ENCODE measurements at places on chromosomes 16 and 17. TPM values are rescaled to one million over a fixed set of nuclear protein-coding genes. Genes with fewer than 3 reads are reported as not detected.

DNA sequence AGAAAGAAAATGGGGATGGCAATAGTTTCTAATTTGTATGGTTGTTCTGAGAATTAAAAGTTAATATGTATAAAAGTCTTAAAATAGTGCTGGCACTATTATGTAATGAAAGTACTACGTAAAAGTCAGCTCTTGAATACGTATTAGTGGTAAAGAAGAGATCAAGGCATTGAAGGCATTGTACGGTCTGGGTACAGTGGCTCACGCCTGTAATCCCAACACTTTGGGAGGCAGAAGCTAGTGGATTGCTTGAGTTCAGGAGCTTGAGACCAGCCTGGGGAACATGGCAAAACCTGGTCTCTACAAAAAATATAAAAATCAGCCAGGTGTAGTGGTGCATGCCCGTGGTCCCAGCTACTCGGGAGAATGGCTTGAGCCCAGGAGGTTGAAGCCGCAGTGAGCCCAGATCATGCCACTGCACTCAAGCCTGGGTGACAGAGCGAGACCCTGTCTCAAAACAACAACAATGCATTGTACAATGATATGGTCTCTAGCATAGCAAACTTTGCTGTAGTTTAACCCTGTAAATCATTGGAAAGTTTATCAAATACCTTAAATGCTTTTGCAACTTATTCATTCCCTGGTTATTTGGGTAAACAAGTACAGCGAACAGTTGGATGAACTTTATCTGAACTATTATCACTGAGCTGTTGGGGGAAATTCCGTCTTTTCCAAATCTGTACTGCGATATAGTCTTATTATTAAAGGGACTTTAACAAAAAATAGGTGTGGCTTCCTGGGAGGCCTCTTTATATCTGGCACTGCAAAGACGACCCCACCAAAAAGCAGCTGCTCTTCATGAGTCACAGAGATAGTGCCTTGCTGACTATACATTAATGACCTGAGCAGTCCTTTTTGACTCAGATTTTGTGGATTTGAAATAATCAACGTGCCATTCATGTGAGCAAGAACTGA is 73.6 kb downstream of the GPRC5B start:
- no peak for DNase-seq

- DNase-seq: no peak
Observed at GRCh38 chr16:62102588-62102987, 66.3 kb upstream of the CDH8 start.

DCTPP1 gene
- total RNA-seq: 98.4 TPM

GRCh38 chr17:82243648-82244412 is 15.0 kb downstream of the SLC16A3 start:
- no peak for DNase-seq

KRT33A gene
- not detected for total RNA-seq

GRCh38 chr16:21194771-21195301 is 16.5 kb downstream of the ZP2 start:
- DNase-seq: no peak

CDR2L gene
- 0.59 TPM for total RNA-seq

ZPBP2 gene
- total RNA-seq: not detected

DNA sequence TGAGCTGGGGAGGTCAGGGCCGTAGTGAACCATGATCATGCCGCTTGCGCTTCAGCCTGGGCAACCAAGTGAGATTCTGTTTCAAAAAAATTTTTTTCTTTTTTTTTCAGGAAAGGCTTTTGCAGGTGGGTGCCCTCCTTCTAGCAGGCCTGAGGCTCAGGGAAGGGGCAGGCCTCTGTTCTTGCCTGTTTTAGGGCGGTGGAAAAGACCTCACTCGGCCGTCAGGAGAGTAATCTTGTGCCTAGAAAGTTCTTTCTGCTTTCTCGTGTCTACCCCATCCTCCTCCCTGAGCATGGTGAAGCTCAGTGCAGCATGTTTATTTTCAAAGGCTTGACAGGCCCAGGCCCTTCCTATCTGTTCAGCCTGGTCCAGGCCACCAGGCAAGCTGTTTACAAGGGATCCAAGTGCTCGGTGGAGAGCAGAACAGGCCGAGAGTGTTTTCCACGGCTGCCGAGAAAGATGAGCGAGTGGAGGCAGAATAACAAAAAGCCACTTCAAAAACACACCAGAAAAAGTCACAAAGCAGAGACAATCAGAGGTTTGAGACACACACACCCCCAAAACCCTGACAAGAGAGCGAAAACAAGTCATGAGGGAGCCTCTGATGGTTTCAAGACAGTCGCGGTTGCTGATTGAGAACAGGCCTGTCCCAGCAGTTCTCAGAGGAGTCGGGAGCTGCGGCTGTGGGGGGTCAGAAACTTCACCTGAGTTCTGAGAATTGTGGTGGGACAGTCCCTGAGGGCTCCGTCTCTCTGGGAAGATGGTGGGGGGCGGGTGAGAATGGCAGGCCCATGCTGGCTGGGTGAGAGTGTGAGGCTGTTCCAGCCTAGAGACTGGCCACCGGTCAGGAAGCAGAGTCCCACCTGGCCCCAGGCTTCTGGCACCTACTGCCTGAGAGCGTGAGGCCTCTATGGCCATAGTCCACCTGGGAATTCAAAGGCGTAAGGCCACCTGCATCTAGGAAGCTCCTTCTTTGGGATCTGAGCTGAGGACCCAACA is 37.5 kb upstream of the CCR7 start:
- peak; percentile 92 for DNase-seq

DNA sequence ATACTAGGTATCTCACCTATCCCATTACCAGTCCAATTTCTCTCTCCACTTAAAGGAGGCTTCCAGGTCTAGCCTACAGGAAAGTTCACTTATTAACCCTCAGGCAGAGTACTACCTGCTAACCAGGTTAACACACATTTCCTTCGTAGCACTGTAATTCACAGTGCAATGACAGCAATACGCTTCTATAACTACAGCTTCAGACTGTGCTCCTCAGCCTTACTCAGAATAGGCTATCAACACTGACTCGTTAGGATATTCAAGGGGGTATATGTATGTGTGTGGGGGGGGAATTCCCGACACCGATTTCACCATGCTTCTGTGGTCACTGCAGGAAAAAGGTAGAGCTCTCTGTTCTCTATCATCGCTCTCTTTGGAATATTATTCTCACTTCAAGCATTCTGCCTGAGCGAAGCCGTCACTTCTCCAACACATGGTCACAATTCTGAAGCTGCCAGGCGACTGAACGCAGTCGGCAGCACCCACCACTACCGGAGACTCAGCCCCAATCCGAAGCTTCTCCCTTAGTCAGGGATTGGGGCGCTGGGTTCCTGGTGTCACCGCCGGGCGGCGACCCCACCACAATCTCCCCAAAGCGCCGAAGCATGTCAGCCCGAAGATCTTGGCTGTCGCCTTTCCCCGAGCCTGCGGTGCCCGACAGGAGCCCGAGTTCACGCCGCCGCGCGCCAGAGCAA is 618 bp downstream of the GGA3 start:
- DNase-seq: peak; percentile 69

GRCh38 chr16:30998852-30999761 is 11.3 kb downstream of the STX1B start:
- no peak for DNase-seq

GRCh38 chr16:26911436-26911835 is 155.3 kb upstream of the C16orf82 start:
- no peak for DNase-seq

GRCh38 chr16:4660454-4661007 is 32.8 kb upstream of the NUDT16L1 start:
- peak; percentile 97 for DNase-seq

DNA sequence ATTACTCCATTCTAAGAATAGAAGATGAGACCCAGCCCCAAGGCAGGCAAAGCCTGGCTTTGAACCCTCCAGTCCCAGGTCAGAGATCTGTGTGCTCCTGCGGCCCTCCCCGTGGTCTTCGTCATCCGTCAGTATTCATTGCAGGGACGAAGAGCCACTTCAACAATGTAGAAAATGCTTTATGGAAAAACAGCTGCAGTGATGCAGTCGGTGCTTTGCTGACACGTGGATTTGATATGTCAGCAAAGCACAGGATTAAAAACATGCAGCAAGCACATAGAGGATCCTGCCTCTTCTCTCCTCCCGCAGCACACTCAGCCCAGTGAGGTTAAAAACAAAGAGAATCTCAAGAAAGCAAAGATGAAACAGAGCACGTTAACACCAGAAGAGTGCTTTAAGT is 117.1 kb upstream of the AXIN2 start:
- DNase-seq: no peak

- no peak for DNase-seq
Observed at GRCh38 chr16:5042574-5043171, 8.9 kb upstream of the NAGPA start.

NPTX1 gene
- total RNA-seq: 5.1 TPM

GRCh38 chr16:86959091-86959651 is 358.0 kb downstream of the C16orf95 start:
- DNase-seq: no peak

WFIKKN2 gene
- not detected for total RNA-seq

DNA sequence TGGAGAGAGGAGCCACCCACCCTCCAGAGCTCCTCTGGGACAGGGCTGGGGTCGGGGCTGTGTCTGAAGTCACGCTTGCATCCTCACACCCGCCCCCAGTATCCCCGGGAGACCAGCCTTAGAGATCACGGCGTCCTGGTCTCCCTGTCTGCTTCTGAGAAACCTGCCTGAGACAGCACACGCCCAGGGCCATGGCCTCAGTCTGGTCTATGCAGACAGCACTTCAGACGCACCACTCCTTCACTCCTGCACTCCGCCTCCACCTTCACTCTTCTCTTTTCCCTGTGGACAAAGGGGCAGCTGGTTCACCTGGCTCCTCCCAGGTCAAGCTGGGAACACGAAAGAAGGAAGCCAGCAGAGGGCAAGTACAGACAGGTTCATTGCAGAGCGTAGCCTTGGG is 248.0 kb upstream of the GSE1 start:
- no peak for DNase-seq

DNA sequence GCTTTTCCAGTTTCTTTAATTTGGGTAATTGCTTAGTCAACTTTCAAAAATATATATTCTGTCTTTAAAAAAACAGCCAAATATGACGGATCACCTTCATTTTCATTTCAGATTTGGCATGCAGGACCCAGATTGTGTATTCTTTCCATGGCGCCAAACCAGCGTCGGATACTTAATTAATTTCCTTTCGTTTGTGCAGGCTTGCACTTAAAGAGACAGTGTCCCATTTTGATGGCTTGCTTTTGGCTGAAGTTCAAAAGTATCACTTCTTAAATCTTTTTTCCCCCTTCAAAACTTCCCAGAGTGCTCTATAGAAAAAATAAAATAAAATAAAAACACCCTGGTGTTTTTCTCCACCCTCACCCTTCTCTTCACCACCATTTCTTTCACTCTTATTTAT is 394.5 kb upstream of the SOX9 start:
- DNase-seq: no peak

DNA sequence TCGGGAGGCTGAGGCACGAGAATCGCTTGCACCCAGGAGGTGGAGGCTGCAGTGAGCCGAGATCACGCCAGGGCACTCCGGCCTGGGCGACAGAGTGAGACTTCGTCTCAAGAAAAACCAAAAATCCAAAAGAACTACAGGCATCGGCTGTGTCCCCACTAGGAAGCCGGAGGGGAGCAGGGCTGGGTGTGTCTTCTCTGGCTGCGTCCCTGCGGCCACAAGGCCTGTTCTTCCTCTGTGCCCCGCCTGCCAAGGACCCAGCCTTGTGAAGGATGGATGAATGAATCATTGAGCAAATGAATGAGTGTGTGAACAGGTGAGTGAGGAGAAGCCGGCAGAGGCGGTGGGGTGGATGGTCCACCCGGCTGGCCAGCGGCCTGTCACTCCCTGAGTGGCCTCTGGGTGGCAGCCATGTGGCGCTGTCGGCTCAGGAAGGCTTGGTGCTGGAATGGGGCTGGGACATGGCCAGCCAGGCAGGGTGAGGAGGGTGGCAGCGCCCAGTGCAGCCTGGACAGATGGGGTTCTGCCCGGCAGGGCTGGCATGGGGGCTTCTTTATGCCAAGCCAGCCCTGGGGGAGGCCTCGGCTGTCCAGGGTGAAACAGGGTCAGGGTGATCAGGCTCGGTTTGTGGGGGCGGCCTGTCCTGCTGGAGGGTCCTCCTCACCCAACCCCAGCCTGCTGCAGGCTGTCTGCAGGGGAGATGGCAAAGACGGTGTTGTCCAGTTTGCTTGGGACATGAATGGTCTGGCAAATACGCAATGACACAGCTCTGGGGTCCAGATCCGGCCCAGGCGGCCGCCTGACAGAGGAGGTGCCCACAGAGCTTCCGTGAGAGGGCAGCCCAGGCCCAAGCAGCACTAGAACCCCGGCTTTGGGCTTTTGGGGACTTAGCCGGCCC is 21.7 kb downstream of the SLC25A10 start:
- peak; percentile 82 for DNase-seq

FASN gene
- 260 TPM for total RNA-seq

MYOCD gene
- not detected for total RNA-seq

SCN4A gene
- total RNA-seq: 0.23 TPM

TSPOAP1 gene
- total RNA-seq: 24.1 TPM

DNA sequence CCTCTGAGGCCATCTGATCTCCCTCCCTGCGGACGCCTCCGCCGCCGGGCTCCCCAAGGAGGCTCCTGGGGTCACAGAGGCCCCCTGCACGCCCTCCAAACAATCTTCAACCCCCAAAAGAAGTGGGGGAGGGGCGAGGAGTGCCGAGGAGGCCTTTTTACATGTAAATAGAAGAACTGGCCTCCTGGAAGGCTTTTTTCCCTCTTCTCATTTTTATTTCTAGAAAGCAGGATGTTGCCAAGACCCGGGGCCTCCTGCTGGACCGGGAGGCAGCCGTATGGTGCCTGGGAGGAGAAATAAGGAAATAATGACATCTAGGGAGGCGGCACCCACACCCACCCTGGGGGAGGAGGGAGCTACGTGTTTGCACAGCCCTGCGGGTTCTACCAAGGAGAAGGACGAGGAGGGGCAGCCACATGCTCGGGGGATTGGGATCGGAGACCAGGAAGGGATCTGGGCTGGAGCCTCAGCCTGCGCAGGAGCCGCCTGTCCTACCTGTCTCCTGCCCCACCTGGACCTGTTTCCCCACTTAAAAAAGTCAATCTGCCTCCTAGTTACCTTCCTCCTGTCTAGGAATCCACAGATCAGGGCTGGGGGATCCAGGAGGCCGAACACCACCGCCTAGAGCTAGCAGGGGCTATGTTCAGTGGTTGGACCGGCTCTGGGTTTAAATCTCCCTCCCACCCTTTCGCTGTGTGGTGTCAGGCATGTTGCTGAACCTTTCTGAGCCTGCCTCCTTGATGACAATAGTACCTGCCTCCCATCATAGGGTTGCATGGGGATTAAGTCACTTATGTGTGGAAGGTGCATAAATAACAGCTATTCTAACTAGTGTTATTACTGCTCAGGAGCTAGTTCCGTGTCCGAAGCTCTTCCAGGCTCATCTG is 175.7 kb upstream of the GSE1 start:
- DNase-seq: no peak
